ENCODE measurements at places on chromosomes 11 and 22.
A peak's percentile ranks its signal among the peaks of the same experiment; 100 is the strongest.

DNA sequence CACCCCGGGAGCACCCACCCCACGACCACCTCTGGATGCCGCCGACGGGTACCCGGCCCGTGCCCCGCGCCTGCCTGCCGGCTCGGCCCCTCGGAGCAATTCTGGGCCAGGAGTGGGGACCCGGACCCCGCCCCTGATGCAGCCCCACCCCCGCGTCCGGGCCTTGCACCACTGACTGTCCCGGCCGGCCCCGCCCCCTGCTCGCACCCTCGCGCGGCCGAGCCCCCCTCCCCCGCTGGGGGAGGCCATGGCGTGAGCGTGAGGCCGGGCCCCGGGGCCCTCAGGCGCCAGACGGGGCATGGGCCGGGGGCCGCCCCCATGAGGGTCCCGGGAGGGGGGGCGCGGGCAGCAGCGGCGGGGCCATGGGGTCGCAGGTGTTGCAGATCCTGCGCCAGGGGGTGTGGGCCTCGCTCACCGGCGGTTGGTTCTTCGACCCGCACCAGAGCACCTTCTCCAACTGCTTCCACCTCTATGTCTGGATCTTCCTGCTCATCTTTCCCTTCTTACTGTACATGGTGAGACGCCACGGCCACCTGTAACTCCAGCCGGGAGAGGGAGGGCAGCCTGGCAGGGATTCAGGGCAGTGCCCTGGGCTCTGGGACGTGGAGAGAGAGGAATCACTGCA is 486 bp downstream of the PCNX3 start:
- no peak for DNase-seq

- DNase-seq = no peak
Measured at GRCh38 chr11:62715150-62716130, 8.0 kb downstream of the GNG3 start.

GRCh38 chr22:19506212-19506611 is 18.0 kb downstream of the CLDN5 start:
- DNase-seq = no peak

DNA sequence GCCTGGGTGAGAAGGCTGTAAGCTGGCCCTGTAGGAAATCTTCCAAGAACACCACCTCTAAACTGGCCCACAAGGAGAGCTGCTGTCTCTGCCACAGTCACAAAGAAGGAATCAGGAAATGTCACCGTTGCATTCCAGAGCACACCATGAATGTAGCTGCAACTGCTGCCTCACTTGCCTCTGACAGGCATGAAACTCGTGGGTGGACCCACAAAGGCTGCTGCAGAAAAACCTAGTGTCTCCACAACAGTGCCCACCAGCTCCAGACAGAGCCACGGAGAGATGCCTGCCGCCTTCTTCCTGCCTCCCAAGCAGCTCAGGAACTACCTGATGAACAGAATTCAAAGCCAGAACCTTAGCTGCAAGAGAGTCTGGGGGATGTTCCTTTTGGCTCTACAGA is 10.5 kb downstream of the DNAJB13 start:
- no peak for DNase-seq

DNA sequence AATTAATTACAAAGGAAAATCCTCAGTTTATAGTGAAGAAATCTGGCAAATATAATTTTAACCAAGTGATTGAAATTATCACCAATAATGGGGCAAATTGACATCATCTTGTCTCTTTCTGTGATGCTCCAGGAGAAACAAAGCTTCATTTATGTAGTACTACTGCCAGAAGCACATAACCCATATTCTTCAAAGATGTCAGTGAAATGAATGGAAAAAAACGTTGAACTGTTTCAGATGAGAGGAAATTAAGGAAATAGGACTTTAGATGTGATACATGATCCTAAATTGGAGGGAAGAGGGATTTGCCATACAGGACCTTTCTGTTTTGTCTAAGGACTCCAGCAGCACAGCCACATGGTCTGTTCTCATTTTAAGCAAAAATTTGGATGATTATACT is 57.6 kb downstream of the PPP6R3 start:
- DNase-seq = no peak

DNA sequence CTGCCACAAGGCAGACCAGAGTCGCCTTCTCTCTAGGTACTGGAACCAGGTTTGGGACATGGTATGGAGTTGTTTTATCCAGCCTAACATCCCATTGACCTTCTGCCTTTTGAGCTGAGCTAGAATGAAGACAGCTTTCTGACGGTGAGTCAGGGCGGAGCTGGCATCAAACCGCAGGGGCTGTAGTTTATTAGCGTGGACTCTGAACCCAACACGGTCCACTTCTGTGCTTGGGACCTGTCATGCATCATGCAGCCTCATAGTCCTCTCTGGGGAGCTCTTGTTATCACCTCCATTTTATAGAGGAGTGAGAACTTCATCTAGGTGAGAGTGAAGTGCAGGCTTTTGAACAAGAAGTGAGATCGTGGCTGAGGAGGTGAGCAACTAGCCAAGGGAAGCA is 8.3 kb downstream of the GAL3ST1 start:
- no peak for DNase-seq

GRCh38 chr11:27596802-27597201 is 90.2 kb upstream of the LIN7C start:
- DNase-seq = no peak

DNA sequence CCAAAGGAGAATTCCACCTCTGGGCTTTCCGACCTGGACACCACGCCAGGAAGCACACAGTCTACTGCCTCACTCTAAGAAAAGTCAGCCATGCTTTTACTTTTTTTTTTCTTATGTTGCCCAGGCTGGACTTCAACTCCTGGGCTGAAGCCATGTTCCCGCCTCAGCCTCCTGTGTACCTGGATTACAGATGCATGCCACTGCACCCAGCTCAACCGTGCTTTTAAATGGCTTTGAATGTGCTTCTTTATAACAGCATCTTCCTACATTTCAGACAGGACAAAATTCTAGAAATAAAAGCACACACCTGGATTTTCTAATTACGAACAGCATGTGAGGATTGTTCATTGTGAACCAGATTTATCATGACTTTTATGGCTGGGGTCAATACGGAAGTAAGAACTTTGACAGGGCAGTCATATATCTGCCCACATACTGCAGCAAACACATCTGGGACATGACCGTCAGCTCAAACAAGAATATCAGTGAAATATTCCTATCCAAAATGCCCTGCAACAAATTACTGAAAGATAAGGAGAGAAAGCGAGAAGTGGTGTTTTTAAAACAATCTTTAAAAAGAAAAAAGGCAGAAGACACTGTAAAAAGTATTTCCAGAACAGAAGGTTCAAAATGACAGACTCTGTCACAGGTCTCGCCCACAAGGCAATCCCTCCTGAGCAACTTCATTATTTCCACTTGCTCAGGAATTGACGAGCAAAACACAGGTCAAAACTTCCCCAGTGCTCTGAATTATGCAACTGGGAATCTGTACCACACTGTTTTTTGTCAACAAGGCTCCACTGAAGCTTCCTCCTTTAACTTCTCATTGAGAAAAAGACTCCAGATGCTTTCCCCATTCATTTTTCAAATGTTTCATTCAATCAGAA is 42.1 kb downstream of the PACSIN2 start:
- no peak for DNase-seq

DNA sequence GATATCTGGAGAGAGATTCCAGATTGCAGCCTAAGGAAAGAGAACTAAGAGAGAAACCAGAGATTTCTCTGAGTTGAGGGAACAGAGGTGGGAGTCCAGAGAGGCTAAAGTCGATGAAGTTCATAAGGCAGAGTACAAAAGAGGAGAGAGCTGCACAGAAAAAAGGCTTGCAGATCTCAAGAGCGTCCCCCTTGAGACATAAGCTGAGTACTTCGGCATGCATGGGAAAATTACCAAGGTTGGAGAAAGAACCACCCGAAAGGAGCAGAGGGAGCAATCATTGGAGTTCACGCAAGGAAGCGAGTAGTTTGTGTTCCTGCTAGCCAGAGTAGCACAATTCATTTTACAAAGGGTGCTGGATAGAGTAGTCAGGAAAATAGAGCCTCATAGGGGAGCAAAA is 293.5 kb downstream of the TMEM135 start:
- no peak for DNase-seq

- no peak for DNase-seq
Measured at GRCh38 chr11:74466916-74467885, at the start of gene KCNE3. TSS of gene KCNE3 (minus strand) at chr11:74467549. CDS start at chr11:74457563, 9,986 bp downstream.

DNA sequence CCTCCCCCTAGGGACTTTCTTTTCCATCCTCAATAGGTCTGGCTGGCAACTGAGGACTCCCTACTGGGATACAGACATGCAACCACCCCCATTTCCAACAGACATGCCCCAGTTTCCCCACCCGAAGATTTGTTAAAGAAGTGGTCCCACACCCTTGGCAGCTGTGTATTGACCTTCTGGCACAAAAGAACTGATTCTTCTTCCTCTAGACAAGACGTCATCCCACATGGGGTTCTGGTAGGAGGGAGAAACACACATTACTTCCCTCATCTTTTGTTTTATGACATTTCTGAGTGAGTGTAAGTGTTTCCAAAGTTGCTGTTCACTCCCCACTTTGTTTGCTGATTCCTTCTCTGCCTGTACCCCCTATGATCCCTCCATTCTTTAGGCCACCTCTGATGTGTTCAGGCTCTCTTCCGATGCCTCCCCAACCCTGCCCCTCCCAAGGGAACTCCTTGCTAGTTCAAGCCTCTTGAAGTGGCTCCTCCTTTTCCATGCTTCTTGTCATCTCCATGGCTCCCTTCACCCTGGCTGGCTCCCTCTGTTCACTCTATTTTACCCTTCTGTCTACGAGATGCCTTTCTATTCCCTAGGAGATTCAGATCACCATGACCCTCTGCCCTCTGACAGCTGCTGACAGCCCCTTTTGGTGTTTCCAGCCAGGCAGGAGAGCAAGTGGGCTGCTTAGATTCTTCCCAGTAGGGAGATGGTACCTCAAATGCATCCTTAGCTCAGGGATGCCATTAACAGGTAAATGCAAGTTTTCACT is 4.3 kb downstream of the KIRREL3 start:
- no peak for DNase-seq

- DNase-seq = no peak
Measured at GRCh38 chr22:39219071-39220039, 25.4 kb downstream of the PDGFB start.

DNA sequence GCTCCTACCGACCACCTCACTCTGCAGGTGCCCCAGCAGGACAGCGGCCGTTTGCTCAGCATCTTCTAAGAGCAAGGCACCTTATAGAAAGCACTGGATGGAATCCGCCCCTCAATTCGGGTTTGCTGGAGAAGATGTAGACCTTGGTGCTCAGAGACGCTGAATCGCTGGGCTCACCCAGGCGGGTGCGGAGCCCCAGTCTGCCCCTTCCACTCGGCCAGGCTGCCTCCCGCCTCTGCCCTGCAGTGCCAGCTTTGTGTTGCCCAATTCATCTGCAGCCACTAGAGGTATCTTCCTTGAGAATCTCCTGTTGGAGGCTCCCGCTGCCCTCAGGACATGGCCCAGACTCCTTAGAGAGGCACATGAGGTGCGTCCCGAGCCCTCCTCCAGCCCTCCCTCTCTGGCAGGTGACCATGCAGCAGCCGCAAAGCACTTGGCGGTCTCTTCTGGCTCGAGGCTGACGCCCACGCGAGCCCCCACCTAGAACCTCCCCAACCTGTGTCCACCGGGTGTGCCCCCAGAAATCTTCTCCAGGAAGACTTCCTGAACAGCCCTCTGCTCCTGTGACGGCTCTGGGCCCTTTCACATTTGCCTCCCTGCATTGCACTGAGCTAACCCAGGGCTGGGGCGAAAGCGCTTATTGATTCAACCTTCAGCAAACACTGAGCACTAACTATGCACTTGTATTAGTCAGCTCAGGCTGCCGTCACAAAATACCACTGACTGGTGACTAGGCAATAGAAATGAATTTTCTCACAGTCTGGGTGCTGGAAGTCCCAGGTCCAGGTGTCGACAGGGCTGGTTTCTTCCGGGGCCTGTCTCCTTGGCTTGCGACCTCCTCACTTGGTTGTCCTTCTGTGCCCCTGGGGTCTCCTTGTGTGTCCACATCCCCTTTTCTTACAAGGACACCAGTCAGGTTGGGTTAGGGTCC is 117.5 kb downstream of the WNT7B start:
- no peak for DNase-seq

- DNase-seq = no peak
Measured at GRCh38 chr11:44542372-44542771, 23.1 kb upstream of the CD82 start.

DNA sequence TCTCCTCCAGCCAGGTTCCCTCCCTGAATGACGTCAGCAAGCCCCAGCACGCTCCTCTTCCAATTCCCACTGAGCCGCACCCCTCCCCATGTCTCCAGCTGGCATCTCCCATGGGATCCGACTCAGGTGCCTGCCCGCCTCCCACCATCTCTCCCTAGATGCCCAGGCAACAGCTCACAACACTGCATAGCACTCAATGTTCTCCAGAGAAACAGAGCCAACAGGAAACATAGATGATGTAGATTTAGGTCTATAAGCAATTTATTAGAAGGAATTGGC is 532.3 kb downstream of the BRD1 start:
- no peak for DNase-seq

GRCh38 chr11:112343368-112344039 is 82.8 kb upstream of the PLET1 start:
- peak; percentile 70 for DNase-seq

- peak; percentile 7 for DNase-seq
Measured at GRCh38 chr11:29019960-29020683, 911.9 kb downstream of the METTL15 start.

DNA sequence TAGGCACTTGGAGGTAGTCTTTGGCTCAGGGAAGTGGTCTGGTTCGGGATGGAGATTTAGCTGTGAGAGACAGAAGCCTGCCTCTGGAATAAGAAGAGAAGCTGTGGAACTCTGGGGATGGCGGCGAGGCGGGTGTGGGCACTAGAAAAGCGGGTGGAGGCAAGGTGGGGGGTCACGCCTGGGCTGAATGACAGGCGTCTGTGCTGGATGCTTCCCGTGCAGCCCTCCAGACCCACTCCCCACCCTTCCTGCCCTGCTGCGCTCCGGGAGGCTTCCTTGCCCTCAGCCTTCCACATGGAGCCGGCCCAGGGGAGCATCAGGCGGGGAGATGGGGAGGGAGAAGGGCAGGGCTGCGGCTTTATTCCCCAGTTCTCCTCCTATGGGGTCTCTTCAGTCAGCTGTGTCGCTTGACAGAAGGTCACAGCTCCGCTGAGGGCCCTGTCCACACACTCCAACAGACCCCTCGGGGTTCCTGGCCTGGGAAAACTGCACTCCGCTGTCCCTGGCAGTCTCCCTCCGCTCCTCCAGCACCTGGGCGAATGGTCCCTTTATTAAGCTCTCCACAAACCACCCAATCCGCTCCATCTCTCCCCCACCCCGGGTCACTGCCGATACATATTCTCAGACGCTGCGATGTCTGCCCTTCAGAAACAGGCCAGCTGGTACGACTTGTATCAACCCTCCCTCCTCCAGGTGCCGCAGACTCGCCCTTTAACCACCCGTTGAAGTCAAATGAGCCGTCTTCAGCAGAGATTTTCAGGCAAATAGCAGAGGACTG is 6.2 kb downstream of the DNAJB13 start:
- no peak for DNase-seq
